Smooth muscle cell of bladder (primary cell): ENCODE measurements at places on chromosomes 6 and 20. TPM values are rescaled to one million over a fixed set of nuclear protein-coding genes. Genes with fewer than 3 reads are reported as not detected.

Gene SDC4
- 98.4 and 102 TPM in 2 replicates for total RNA-seq

Gene DEFB124
- not detected in 2 replicates for total RNA-seq

Gene SYCP2
- total RNA-seq: 0.37 and 0.57 TPM in 2 replicates

Gene RPS21
- 1,346 and 1,555 TPM in 2 replicates for total RNA-seq

Gene KCNK17
- total RNA-seq: not detected in 2 replicates

Gene GHRH
- total RNA-seq: not detected in 2 replicates

Gene FUT9
- under 0.01 TPM in 1 of 2 replicates, not detected in the other for total RNA-seq

Gene HLA-DRA
- 0.09 TPM in 1 of 2 replicates, not detected in the other for total RNA-seq
